Neural crest cell (in vitro differentiated cells): ENCODE measurements at places on chromosomes 12 and 14. TPM values are rescaled to one million over a fixed set of nuclear protein-coding genes. Genes with fewer than 3 reads are reported as not detected.

- no peak for DNase-seq
Observed at GRCh38 chr12:64884164-64884542, 59.7 kb downstream of the TBC1D30 start.

GRCh38 chr14:91317381-91318308 lies 73.1 kb upstream of the GPR68 start:
- DNase-seq, result no peak

GRCh38 chr12:64780132-64780530 lies 20.9 kb upstream of the GNS start:
- DNase-seq, result no peak

- DNase-seq, result no peak
Observed at GRCh38 chr14:100727873-100728240, 1.2 kb downstream of the DLK1 start.

- DNase-seq, result no peak
Observed at GRCh38 chr14:82309199-82309598, 775.5 kb upstream of the SEL1L start.

DNA sequence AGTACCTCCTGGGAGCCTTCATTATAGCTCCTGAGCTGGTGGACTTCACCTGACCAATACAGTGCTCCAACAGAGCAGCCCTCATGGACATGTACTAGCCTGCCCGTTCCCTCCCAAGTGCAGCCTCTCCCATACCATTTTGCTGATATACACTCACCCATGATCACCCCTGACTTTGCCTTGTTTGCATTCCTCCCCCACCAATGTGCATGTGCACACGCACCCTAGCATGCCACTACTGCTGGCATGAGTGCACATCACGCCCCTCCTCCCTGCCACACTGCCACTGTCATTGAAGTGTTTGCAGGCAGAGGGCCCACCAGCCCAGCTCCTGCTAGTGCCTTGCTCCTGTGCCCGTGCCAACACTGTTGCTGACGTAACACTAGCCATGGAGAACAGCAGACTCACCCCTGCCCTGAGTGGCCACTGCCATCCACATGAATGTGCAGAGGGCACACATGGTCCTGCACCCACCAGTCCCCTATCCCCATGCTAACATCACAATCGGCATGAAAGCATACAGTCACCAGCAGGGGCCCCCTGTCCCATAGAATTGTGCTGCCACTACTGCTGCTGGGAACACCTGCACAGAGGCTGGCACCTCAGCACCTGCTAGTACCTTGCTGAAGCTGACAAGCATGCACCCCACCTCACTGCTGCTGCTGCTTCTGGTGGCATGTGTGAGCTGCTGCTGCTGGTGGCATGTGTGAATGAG lies 110.3 kb downstream of the SINHCAF start:
- DNase-seq, result no peak

- DNase-seq, result no peak
Observed at GRCh38 chr14:39376667-39377403, 55.4 kb downstream of the FBXO33 start.

- peak; percentile 64 for DNase-seq
Observed at GRCh38 chr14:77059276-77059915, 30.9 kb upstream of the IRF2BPL start.

GRCh38 chr12:130568041-130568440 lies 148.1 kb downstream of the RIMBP2 start:
- no peak for DNase-seq

The CDCA3 gene
- 67.9 and 71.7 TPM in 2 replicates for total RNA-seq

The KRT8 gene
- 8.3 and 10.3 TPM in 2 replicates for total RNA-seq
